ENCODE measurements at places on chromosomes 12 and 14.

DNA sequence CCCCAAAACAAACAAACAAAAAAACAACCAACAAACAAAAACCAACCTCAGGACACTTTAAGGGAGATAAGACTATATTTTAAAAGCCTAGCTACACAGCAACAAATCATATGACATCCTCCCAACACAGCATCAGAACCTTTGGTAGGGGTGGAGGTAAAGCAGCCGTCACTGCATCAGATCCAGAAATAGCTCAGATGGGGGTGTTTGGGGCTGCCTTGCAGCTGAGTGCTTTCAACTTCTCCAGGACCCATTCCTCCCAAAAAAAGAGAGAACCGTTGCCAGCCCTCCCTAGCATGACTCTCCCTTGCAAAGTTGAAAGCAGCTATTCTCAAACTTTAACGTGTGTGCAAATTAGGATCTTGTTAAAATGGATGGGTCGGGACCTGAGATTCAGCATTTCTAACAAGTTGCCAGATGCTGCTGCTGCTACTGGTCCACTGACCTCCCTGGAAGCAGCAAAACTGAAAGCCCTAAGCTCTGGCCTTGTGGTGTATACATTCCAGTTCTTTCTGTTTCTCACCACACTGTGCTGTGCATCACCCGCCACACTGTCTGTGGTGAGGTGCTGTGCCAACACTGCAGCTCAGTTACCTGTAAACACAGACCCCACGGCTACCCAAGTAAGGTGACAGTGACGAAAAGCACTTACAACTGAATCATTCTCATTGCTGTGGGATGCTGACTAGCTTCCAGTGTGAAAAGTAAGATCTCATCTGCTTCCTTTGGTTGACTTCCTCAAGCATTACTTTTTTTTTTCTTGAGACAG lies 54.0 kb downstream of the SLC38A1 start:
- no peak for DNase-seq

- no peak for DNase-seq
Measured at GRCh38 chr14:75495882-75496281, 26.4 kb upstream of the BATF start.

DNA sequence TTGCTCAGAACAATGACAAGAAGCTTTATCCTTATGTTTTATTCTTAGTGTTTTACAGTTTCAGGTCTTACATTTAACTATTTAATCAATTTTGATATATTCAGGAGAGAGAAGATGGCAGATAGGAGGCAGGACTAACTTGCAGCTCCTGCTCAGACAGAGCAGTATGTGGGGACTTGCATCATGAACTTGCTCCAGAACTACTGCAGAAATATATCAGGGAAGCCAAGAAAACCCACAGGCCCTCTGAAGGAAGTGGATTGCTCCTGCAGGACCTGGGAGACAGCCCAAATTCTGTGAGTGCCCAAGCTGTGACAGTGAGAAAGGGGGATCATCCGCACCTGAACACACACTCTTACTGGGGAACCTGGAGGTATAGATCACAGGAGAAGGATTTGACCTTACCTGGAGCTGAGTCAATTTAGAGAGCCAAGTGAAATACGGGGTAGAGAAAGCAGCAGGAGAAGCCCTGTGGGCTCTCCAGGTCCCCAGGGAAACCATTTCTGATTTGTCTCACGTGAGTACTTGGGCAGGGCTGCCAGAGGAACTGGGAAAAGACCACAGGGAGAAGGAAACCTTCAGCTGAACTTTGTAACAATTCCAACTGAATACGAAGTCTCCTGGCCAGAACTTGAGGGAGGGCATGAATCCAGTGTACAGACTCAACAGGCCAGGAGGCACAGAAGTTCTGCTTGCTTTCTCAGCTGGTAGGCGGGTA lies 28.9 kb upstream of the TSPAN8 start:
- no peak for DNase-seq

- DNase-seq: no peak
Measured at GRCh38 chr12:56661560-56661959, 15.8 kb upstream of the ATP5F1B start.

- no peak for DNase-seq
Measured at GRCh38 chr14:87745507-87746118, 247.4 kb downstream of the GALC start.

- no peak for DNase-seq
Measured at GRCh38 chr12:113957627-113958026, 8.5 kb downstream of the RBM19 start.

DNA sequence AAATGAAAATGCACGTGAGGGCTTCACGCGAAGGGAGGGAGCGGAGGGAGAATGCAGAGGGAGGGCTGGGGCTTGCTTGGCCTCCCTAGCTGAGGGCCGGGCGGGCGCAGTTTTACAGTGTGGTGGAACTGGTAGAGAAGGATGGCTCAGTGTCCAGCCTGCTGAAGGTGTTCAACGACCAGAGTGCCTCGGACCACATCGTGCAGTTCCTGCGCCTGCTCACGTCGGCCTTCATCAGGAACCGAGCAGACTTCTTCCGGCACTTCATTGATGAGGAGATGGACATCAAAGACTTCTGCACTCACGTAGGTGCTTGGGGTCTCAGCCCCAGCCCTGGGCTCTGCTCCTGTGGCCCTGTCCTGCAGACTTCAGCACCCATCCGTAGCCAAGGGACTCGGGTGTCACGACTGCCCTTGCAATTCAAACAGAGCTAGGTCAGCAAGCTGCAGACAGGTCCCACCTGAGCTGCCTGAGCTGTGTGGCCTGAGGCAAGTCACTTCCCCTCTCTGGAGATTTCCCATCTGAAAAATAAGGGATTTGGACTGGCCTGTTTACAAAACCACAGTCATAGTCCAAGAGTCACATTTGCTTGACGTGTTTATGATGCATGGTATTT lies 18.4 kb downstream of the OTUB2 start:
- DNase-seq: no peak

- no peak for DNase-seq
Measured at GRCh38 chr14:104639885-104640548, 35.4 kb upstream of the TMEM179 start.

DNA sequence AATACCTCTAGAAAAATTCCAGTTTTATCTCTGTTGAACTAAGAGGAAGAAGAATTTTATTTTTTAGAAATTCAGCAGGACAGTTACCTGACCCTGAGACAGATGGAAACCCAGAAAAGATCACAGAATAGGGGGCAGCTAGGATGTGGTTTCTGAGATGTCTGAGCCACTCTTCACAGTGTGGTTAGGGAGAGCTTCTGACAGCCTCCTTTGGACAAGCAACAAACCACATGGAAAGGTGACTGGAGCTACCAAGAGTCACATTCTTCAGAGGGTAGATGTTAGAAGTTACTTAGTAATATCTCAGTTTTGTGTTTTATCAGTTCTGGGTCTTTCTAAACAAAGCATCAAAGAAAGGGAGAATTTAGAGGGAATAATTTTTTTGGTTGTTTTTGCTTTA lies 117.3 kb upstream of the NAP1L1 start:
- no peak for DNase-seq

DNA sequence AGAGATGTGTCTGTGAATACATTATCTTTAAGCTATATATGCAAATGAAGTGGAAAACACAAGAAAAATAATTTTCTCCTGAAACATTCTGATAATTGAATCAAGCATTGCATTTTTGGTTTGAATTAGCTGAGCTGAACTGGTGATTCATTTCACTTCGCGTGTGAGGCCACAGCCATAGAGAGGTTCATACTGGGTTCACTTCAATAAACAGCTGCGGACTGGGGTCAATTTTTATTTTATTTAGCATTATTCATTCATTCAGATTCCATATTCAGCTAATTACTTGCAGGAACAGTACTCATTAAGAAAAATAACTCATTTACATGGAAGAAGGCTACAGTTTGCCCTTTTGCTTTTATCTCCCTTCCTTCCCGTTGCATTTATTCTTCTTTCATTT lies 195.2 kb upstream of the LRIG3 start:
- no peak for DNase-seq

DNA sequence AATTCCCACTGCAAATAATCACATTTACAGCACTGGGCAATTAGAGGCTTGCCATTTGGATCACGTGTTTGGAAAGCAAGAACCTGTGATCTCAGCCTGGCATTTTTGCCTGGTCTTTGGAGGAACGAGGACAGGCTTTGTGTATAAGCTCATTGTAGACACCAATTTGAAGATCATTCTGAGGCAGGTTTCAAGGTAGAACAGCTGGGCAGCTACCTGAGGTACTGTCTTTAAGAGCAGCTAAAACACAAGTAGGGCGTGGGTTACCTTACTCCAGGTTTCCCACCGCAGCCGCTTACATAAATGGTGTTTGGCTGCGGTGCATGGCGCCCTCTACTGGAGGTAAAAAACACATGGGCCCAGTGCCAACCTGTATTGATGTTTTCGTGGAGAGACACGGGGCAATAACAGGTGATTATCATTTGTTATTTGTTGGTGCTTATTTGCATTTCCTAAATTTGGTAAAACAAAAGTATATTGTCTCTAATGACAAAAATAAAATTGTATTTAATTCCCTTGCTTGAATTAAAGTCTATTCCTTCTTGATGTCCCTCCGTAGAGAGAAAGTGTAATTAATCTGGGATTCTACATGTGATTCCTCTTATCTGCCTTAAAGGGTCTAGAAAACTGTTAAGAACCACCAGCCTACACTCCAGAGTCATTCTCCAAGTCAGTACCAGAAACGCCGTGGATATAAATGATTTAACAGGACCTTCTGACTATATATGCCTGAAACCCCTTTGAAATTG lies 69.7 kb downstream of the SVOP start:
- DNase-seq: no peak
